Suppressor macrophage (primary cell): ENCODE measurements at places on chromosomes 4 and X.

DNA sequence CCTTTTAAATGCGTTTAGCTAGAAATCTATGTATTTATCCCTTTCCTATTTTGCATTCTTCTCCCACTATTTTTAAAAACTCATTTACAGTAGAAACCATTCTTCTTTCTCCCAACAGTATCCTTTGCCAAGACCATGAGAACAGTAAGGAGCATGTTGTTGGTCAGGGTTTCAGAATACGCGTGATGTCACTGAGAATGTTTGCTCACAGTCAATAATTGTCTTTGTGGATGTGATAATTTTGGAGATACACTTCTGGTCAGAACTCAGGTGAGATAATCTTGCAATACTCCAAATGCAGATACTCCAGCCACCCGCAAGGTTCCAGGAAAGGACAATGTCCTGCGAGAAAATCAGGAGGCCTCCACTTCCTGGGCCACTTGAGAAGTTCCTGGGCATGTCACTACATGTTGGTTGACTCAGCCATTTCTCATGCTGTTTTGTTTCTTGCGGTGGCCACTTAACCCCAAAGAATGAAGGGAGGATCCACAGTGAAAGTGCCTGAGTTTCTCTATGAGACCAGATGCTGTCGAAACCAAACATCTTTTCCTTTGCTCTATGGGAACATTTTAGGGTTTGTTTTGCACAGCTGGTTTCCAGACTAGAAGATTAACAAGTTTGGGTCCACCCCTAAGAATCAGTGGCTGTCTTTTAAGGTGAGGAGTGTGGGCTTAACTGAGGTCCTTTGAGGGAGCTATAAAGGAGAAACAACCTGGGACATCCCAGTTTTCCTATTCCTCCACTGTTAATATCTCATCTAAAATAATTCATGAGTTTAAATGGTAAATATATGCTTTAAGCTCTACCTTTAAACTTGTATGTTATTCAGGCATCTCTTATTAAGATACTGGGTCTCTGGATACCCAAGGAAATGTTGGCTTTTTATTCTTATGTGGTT lies 116.0 kb downstream of the SOWAHB start:
- DNase-seq = no peak

DNA sequence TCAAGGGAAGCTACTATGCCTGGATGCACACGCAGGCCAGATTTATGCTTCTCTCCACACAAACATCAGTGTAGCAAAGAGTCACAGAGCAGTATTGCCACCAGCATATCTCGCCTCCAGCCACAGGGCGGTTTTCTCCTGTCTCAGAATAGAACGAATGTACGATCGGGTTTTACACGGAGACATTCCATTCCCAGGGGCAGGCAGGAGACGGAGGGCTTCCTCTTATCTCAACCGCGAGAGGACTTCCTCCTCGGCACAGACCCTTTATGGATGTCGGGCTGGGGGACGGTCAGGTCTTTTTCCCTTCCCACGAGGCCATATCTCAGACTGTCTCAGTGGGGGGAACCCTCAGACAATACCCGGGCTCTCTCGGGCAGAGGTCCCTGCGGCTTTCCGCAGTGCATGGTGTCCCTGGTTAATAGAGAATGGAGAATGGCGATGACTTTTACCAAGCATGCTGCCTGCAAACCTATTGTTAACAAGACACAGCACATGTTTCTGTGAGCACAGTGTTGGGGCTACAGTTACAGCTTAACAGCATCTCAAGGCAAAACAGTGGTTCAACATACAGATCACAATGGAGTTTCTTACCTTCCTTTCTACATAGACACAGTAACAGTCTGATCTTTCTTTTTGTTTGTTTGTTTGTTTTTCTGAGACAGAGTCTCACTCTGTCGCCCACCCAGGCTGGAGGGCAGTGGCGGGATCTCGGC lies 24.1 kb downstream of the CSF2RA start:
- DNase-seq = peak; percentile 23

DNA sequence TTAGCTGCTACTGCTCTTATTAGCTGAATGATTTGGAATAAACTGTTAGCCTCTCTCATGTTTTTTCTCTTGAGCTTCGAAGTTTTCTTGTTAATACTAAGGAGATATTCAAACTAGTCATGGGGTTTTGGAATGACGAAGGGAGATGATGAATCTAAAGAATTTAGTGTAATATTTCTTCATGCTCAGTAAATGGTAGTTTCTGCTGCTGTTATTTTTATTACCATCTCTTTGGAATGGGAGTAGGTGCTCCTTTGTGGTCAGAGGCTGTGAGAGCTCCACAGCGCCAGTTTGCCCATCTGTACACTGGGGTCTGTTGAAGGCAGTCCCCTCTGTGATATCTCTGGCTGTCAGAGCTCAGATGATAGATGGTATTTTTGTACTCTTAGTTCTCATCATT lies 33.7 kb downstream of the HTT start:
- no peak for DNase-seq

DNA sequence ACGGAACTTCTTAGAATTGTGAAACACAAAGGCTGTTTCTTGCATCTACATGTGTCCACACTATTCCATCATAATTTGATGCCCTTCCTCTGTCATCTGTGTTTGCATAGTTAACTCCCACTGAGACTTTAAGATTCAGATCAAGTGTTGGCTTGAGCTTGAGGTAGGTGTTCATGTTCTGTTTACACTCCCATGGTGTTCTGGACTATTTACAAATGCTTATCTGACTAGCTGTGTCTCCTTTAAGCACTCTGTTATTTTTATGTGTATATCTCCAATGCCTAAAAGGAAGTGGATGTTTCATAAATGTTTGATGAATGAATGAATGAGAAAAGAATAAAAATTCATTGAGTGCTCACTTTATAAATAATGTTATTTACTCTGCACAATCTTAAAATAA lies 622.7 kb downstream of the RAB28 start:
- no peak for DNase-seq

DNA sequence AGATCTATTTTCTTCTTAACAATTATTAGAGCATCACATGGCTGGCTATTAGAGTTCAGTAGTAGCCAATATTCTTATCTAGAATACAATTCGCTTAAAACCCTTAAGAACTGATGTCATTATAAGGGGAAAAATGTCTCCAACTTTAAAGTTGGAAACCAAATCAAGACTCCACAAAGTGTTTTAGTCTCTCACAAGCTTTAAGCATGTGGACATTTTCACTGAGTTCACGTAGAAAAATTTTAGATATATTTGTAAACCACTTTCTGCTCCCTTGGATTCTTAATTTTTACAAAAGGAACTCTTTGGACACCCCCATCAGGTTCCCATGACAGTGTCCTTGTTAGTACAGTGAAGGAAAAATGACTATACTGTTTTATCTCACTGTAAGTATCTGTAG lies 123.9 kb upstream of the NAP1L5 start:
- DNase-seq = no peak

DNA sequence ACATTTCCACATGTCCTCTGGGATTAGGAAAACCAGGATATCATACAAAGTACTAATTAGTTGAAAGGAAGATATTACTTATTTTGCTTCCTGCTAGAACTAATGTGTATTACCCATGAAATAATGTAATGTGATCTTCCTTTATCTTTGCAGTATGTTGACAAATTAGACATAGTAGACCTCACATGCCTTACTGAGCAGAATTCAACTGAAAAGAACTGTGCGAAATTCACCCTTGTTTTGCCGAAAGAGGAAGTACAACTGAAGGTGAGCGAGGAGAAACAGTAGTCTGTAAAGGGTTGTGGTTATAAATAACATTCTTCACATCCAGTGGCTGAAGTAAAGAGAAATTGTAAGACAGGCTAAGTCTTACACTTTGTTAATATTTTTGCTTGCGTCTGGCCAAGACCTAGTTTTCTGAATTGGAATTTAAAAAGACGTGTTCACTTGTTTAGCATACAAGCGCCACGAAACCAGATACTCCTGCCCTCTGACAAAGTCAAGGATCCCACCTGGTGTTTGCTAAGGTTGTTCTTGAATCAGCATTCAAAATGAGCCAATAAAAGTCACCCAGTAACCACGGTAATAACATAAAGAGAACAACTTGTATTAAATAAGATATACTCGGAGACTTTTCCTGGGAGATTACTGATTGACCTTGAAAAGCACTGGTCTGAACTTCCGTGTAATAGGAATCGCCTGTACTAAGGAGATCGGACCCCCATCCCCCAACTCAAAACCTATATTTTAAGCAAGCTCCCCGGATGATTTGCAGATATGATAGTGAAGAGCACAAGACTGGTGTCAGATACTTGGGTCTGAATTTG lies 16.9 kb downstream of the STAP1 start:
- DNase-seq = peak; percentile 11

DNA sequence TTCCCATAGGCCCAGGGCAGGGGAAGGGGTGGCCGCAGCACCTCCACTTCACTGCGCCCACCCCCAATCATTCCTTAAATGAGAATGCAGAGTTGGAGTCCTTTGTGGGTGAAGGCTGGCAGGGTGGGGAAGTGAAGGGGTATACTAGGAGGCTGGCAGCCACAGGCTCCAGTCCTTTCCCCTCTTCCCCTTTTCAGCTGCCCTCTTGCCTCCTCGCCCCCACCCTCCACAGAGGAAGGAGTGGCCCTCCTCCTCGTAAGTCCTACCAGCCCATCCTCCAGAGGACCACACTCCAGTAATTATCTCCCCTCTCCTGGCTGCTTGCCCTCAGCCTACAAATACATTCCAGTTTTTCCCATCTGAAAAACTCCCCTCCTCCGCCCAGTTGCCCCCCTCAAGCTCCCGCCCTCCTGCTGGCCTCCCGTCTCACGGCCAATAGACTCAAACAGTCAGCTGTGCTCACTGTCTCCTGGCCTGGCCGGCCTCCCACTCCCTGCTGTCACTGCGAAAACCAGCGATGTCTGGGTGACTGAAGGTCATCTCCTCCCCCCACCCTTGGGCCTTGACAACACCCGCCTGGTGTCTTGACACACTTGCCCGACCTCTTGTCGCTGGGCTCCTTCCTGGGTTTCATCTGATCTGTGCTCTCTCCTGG lies 38.8 kb downstream of the EFNB1 start:
- DNase-seq = peak; percentile 27
